ENCODE measurements at places on chromosomes 1 and 21.

- no peak for DNase-seq
These were observed 4.6 kb downstream of the BACH1 start for GRCh38 chr21:29303288-29303687.

DNA sequence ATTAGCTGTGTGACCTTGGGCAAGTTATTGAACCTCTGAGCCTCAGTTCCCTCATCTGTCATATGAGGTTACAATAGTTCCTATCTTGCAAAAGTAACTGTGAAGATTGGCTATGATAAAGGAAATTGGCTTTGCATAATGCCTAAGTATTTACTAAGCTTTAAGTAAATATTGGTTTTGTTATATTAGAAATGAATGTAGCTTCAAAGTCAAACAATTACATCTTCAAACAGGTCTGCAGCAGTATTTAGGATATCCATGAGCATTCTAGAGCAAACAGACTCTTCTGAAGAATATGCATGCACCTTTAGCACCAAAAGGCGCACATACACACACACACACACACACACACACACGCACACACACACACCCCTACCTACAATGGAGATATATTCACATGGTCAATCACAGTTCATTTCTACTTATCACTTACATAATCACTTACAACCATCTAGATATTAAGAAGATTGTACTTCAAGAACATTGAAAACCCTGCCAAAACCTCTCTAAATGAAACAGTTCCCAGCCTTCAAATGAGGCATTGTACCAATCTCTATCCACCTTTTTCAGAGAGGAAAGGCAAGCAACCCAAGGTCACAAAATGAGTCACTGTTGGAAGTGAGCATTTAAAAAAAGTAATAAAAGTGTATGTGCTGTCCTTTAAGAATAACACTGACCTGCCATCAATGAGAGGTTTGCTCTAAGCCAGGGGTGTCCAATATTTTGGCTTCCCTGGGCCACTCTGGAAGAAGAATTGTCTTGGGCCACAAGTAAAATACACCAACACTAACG, 13.4 kb upstream of the FAM43B start:
- no peak for DNase-seq

- no peak for DNase-seq
These were observed 110.1 kb downstream of the CSMD2 start for GRCh38 chr1:34054920-34055319.

DNA sequence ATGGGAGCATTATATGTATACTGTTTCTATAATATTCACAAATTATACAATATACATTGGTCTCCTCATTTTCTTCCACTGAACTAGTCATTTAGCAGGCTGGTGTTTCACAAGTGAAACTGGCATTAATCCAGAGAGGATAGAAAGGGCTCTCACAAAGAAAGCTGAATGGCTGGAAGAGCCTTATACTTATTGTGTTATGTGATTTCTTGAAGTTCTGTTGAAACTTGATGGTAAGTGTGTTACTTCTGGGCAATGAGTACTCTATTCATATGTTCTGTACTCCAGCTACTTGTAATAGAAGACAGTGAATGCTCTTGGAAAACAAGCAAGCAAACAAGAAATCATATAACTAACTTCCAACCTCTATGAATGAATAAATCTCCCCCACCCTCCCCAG, 14.9 kb downstream of the STX12 start:
- DNase-seq = no peak

DNA sequence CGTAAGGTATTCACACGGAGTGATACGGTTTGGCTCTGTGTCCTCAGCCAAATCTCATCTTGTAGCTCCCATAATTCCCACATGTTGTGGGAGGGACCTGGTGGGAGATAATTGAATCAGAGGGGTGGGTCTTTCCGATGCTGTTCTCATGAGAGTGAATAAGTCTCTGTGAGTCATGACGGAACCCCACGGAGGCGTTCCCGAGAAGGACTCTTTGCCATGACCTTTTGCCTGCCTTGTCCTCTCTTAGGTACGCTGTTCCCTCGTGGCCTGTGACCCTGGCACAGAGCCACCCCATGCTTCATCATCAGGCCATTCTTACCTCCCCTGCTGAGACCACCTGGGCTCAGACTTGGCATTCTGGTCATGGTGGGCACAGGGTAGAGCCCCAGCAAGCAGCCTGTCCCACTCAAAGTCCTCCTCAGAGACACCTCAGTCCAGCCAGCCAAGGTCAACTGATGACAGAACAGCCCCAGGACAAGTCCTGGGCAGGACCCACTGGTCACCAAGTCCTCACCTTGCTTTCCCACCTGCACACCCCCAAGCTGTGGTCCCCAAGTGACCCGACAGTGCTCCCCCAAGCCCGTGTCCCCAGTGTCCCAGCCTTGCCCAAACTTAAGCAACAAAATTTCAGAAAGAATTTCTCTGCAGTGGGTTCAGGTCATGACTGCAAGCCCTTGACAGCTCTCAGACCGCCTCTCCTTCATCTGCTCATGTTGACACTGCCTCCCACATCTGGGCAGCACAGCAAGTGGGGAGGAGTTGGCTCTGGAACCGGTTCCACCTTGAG, 158.4 kb downstream of the ACTL8 start:
- no peak for DNase-seq

GRCh38 chr1:75838079-75838478, 41.4 kb downstream of the MSH4 start:
- no peak for DNase-seq

GRCh38 chr21:33976082-33977016, 60.7 kb upstream of the ATP5PO start:
- peak; percentile 95 for DNase-seq

GRCh38 chr1:92653605-92654381, 131.1 kb downstream of the EVI5 start:
- peak; percentile 89 for DNase-seq

GRCh38 chr1:226736908-226737818, 1.9 kb downstream of the ITPKB start:
- DNase-seq = no peak

- DNase-seq = no peak
These were observed 421.6 kb upstream of the PBX1 start for GRCh38 chr1:164137273-164137925.

DNA sequence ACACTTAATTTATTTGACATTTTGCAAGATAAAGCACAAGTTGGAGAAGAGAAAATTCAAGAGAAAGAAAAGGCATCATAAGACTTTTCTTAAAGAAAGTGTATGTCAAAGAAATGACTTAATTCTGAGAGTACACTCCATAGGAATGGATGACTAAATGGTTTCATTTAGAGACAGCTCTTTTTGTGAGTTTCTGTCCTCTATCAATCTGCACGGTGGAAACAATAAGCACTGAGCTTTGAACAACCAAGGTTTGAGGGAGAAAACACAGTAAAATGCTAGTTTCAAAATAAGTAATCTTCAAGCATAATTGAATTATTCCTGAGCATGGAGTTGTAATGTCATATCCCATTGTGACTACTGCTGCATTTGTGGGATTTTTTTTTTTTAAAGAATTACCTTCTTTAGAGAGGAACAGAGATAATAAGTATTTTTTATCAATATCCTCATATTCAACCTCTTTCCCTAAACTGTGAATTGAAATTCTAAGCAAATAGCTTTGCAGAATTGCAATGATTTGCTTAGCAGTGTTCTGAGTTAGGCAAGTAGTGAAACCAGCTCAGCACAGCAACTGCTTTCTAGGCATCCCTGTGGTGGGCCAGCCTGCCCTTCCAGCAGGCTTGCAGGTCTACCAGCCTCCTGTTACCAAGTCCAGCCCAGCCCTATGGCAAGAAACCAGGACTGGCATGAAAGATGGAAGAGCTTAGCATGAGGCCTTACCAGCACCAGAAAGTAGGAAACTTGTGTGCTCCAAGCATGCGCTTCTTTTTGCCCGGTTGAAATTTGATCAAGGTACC, 38.2 kb downstream of the KCNJ6 start:
- no peak for DNase-seq

DNA sequence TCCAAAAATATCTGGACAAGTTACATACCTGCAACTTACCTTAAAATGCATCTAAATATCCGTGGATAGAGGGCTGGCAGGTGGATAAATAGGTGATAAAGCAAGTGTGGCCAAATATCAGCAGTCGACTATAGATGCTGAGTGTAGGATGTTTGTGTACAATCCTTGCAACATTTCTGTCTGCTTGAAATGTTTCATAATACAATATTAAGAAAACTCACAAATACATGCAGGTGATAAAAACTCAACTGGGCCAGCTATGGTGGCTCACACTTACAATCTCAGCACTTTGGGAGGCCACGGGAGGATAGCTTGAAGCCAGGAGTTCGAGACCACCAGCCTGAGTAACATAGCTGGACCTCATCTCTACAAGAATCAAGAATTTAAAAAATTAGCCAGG, 41.0 kb downstream of the ACTA1 start:
- no peak for DNase-seq

Data from keratinocyte (primary cell).